ENCODE measurements at places on chromosomes 16 and 17.
A peak's percentile ranks its signal among the peaks of the same experiment; 100 is the strongest.

DNA sequence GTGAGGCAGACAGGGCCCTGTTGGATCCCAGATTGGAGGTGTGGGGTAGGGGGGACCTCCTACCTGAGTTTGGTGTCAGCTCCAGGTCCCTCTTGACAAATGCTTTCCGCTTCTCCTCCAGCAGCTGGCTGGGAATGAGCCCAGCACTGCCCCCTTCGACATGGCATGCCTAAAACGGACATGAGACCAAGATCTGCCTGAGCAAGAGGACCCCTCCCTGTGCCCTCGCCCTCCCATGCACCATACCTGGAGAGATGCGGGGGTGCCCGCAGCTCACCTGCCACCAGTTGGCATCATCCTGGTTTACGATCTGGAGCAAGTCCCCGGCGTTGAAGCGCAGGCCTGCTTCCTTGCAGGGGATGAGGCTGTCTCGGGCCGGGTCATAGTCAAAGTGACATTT is 26.2 kb downstream of the MPP2 start:
- no peak for DNase-seq

- no peak for DNase-seq
These were observed 42.6 kb downstream of the SPAG9 start for GRCh38 chr17:51078009-51078592.

DNA sequence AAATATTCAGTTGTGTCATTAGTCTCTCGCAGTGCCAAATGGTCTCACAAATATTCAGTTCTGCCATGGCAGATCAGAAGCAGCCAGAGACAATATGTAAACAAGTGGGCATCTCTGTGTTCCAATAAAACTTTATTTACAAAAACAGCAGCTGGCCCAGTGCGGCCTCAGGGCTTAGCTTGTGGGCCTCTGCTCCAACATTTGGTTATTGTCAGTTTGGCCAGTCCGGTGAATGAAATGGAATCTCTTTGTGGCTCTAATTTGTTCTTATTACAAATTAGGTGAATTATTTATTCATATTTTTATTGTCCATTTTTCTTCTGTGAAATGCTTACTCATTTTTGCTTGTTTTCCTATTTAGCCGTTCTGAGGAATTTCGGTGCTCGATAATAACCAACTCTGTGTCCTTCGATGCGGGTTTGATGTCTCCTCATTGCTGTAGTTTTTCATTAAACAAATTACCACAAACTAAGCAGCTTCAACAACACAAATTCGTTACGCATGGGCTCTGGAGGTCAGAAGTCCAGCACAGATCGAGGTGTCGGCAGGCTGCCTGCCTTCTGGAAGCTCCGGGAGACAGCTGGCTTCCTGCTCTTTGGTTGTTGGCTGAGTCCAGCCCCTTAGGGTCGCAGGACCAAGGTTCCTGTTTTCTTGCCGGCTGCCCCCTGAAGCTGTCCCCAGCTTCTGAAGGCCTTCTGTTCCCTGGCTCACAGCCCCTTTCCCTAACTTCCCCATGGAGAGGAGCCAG is 4.1 kb upstream of the SLC38A10 start:
- no peak for DNase-seq

DNA sequence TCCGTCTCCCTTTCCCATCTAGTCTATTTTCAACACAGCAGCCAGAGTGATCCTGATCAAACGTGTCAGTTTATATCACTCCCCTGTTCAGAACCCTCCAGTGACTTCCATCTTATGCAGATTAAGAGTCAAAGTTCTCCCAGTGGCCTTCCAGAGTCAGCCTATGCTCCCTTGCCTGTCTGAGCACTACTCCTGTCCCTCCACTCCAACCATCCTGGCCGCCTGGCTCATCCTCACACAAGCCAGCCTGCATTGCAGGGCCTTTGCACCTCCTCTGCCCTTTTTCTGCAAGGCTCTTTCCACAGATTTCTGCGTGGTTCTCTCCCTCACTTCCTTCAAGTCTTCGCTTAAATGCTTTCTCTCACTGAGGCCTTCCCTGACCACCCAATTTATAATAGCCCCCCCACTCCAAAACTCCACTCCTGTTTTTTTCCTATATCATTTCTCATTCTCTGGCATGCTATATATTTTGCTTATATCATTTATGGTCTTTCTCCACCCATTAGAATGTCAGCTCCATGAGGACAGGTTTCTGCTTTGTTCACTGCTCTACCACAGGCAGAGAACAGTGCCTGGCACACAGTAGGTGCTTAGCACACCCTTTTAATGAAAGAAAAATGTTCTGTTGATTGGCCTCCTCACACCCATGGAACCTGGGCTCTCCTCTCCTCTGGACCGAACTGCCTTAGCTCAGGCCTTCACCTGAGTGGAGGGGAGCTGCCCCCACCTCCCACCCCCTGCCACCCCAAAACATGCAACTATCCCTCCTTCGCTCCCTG is 9.3 kb downstream of the SAMD14 start:
- no peak for DNase-seq

- no peak for DNase-seq
These were observed 216.6 kb upstream of the KCNJ16 start for GRCh38 chr17:69858460-69858859.

GRCh38 chr16:54744998-54745397 is 185.7 kb upstream of the IRX5 start:
- DNase-seq, result no peak

GRCh38 chr17:13202835-13203234 is 185.0 kb upstream of the ELAC2 start:
- DNase-seq, result no peak

DNA sequence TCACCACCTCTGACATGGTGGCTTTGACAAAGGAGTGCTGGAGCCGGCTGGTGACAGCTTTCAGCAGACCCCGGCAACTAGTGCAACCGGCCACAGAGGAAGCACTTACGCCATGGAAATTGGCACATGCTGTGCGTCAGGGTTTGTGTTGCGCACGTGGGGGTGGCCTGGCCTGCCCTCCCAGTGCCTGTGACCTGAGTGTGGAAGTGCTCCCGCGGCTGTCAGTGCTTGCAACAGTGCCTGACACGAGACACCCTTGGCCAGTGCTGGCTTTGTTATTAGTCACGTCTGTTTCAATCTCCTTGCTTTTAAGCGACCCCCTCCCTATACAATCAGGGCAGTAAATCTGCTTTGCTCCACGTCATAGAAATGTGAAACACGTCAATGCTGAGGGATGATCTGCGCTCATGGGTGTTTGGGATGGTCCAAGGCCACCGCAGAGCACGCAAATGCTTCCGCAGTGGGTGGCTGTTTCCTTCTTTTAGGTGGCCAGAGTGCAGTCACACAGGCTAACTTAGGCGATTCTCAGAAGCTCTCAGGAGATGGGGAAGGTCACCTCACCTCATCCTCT is 64.3 kb downstream of the PGS1 start:
- DNase-seq, result peak; percentile 20

- no peak for DNase-seq
These were observed 36.0 kb downstream of the USP32 start for GRCh38 chr17:60355663-60356594.

All from esophagus squamous epithelium (tissue), 5 donors.